Skeletal muscle cell (primary cell): ENCODE measurements at places on chromosomes 1 and 21.

DNA sequence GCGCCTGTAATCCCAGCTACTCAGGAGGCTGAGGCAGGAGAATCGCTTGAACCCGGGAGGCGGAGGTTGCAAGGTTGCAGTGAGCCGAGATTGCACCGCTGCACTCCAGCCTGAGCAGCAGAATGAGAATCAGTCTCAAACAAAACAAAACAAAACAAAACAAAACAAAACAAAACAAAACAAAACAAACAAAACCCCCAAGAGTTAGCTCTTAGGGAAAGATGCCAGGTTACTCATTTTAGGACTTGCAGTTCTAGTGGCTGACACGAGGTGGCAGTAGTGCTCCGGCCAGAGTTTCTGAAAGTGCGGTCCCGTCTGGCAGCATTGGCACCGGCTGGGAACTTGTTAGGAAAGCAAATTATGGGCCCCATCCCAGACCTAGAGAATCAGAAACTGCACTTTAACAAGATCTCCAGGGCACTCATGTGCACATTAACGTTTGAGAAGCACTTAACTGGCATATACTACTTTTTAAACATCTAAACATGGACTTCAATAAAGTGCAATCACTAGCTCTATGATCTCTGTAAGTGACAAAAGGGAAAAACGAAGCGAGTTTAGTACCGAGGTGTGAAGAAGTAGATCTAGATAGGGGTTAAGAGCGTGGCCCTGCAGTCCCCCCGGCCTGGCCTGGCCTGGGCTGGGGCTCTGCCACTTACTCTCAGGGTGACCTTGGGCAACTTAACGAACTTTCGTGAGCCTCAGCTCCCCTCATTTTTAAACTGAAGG, 41.9 kb upstream of the TNFRSF1B start:
- no peak for DNase-seq

- no peak for DNase-seq
These were observed 13.9 kb upstream of the CENPF start for GRCh38 chr1:214588963-214589597.

GRCh38 chr1:175792136-175792535, 48.7 kb upstream of the TNR start:
- DNase-seq: no peak

- DNase-seq: no peak
These were observed 1646.5 kb downstream of the MRPL39 start for GRCh38 chr21:23960769-23961168.

GRCh38 chr1:28601696-28602095, 9.6 kb downstream of the RAB42 start:
- peak; percentile 80 for DNase-seq

DNA sequence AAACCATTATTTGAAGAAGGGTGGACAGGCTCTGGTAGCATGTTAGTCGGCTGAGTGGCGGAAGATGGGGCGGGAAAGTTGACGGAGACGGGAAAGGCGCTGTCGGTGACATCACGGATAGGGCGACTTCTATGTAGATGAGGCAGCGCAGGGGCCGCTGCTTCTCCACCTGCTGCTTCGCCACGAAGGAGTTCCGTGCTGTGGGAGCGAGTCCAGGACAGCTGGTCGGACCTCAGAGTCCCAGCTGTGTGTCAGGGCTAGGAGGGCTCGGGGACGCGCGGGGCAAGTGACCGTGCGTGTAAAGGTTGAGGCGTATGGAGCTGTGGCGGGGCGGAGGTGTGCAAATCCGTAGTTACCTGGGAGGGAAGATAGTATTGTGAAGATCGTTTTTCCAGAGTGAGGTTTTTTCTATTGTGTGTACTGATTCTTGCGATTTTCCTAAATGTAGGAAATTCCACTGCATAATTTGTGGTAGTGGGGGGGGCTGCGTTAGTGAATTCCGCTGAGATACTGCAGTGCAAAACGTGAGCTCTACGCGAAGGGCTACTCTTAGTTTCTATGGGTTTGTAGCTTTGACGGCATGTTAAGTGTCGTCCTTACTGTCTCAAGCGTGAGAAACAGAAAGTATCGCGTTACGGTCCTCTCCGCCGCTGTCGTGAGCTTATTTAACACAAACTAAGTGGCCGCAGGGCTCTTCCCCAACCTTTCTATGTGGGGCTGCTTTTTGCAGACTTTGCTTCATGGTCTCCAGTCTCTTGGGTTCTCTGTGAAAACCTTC, 111.2 kb upstream of the NBPF11 start:
- peak; percentile 87 for DNase-seq

- no peak for DNase-seq
These were observed 18.7 kb upstream of the PODN start for GRCh38 chr1:53043271-53043670.

DNA sequence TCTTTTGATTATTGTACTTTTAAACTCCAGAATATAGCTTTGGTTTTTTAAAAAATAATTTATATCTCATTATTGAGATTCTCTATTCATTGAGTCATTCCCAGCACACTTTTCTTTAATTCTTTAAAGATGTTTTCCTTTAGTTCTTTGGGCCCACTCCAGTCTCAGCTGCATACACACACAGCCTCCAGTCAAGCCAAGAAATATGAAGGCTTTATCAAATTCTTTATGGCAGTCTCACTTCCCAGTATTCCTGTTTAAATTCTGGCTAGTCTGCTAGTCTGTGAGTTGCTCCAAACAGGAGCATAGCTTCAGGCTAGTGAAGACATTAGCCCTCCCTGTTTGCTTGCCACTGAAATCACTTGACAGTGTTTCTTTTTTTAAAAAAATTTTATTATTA, 61.2 kb downstream of the CRP start:
- no peak for DNase-seq
